ENCODE measurements at places on chromosomes 11 and 22.

GRCh38 chr22:44711690-44712555 is 9.9 kb downstream of the PRR5 start:
- DNase-seq, result no peak

DNA sequence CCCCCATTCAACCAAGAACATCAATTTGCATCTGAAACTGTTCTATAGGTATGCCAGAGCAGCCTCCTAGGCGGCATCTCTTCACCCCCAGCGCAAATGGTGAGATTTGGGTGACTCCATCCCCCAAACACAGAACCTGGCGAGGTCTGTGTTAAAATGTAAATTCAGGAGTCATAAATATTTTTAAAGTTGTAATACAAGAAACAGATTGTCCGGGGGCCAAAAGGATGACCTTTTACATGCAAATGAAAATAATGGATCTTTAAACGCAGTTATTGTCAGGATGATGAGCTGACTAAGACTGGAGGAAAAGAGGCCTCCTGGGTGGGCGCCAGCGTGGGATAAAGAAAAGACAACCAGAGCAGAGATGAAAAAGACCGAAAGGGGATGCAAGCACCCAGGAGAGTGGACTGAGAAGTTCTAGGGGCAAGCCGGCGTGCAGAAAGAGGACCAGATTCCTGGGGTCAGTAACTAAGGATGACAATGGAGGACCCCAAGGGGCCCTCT is 16.0 kb upstream of the ADA2 start:
- no peak for DNase-seq

GRCh38 chr22:27459999-27460398 is 341.6 kb downstream of the MN1 start:
- DNase-seq, result no peak

- no peak for DNase-seq
These were observed 1.5 kb upstream of the TOLLIP start for GRCh38 chr11:1310772-1311468.

DNA sequence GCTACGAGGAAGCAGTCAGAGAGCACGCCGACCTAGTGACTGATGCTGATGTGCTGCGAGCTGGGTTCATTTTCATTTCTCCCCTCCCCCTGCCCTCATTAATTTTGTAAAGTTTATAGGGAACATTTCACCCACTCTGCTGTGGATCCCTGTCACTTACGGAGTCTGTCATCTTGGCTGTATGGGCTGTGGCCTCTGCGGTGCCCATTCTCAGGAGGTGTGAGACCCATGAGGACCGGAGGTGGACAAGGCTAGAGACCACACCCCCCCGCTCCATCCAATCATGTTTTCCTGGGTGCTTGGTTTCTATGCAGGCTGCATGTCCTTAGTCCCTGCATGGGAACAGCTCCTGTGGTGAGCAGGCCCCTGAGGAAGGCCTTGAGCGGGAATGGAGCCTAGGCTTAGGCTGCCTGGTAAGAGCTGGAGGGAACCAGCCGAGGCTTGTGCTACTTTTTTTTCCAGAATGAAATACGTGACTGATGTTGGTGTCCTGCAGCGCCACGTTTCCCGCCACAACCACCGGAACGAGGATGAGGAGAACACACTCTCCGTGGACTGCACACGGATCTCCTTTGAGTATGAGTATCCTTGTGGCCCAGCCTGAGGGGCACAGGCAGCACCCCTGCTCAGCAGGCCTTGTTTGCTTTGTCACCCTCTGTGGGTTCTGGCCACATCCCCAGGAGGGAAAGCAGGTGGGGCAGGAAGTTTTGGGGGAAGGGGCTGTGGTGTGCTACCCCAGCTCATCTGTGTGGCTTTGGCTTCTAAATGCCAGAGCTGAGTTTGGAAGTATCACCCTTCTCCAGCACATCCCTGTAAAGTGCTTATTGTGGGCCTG is 19.1 kb downstream of the CLDN5 start:
- no peak for DNase-seq

GRCh38 chr11:133821776-133822175 is 23.5 kb downstream of the SPATA19 start:
- DNase-seq, result peak; percentile 75

All from nephron progenitor cell (in vitro differentiated cells).